Activated CD4-positive, alpha-beta T cell treated with anti-CD3 and anti-CD28 coated beads, Interleukin-2, amount 10 ng/mL, durations not matched to agents 24 days and 14 days (primary cell): ENCODE measurements at places on chromosomes 11 and 22.

DNA sequence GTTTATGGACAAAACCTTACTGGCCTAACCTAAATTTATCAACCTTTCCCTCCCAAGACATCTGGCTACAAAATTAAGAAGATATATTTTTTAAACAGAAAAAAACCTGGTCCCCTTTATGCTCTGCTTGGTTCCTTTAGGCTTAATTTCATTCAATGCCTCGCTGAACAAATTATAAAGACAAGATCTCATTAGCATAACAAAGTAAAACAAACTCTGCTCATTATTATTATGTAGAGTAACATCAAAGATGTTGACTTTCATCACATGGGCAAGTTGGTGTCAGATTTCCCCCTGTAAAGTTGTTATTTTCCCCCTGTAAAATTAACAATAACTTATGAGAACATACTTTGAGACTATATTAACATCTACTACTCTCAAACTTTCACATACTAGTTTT, 11.0 kb downstream of the RRAS2 start:
- DNase-seq = peak; percentile 1

DNA sequence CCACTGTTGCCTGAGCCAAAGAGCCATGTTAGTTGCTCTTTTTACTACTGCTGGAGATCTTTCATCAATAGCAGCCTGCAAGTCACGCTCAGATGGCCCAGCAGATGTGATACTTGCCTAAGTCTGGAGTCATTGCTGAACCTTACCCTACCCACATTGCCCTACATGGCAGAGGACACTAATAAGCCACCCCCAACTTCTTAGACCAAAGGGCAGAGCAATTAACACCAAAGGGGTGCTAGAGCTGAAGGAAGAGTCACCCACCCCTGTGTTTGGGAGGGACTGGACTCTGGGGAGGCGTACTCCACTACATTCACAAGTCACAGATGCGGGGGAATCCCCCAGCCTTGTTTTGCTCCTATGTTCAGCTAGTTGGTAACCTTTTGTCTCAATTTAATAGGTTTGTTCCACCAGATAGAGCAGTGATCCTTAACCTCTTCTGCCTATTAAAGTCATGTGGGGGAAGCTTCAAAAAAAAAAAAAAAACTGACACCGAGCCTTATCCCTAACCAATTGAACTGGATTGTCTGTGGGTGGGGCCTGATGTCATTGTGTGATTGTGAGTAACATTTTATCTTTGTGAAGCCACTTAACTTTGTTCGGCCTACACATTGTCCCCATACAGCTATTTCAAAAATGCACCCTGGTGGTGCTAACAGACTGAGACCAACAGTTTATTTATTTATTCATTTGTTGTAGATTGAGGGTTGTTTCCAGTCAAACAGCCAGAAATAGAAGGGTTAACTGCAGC, 13.1 kb downstream of the ADM start:
- no peak for DNase-seq

- peak; percentile 92 for DNase-seq
Observed at GRCh38 chr11:31958076-31958735, 132.7 kb upstream of the RCN1 start.

DNA sequence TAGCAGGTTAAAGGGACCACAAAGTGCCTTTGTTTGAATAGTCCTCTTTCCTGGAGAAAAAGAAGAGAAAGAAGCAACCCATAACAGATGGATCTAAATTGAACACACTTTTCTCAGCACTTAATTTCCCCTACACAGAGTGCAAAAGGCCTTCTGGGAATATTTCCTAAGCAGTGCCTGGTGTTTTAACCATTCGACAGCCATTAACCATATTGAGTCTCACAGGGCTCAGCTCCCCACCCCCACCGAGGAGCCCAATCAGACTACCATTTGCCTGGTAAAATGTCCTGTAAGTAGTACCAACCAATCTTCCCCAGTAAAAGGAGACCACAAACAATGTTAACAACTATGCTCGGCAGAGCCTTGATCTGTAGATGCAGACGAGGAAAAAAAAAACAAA, 40.7 kb upstream of the SLC6A5 start:
- no peak for DNase-seq

DNA sequence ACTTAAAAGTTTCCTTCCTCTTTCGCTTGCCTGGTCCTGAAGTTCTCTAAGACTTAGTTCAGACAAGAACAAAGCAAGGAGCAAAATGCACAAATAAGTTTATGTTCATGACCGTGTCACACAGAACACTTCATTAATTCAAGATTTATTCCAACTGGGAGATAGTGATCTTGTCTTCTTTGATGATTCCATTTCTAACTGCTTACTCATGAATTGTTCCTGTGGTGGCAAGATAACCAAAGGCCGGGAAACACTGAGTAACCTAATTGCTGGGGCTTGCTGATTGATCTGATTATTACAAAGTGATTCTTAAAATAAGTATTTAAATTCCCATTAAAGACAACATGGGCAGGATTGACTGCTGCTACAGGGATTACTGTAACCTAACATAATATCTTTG, 1462.9 kb upstream of the RAG2 start:
- no peak for DNase-seq

DNA sequence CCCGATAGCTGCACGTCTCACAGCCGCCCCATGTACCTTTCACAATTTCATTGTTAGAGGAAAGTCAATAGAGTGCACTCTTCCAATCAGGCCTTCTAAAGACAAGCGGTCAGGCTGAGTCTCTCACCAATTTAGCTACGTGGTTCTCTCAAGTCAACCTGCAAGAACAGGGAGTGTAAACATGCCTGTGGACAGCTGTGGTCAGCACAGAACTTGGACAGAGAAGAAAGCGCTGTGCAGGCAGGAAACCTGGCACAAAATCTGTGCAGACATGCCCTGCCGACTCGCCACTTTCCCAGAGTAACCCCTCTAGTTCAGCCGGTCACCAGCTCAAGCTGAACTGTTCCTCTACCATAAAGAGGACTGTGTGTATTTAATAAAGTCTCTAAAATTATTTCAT, 39.5 kb downstream of the CHKA start:
- DNase-seq = no peak

- no peak for DNase-seq
Observed at GRCh38 chr11:110481523-110481922, 51.8 kb downstream of the FDX1 start.

DNA sequence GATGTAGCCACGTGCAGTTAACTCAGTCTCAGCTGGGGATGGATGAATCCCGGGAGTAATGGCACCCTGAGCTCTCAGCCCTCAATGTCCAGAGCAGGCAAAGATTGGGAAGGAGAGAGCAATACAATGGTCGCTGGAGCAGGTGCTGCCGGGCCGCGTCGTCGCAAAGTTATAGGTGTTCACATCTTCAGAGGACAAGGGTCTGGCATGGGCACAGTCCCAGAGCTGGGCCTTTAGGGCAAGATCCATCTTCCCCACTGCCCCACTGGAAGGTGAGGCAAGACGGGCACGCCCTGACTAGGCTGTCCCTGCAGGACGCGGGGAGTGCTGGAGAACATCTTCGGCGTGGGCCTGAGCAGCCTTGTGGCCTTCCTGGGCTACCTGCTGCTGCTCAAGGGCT, 7.6 kb downstream of the PCNX3 start:
- no peak for DNase-seq

- no peak for DNase-seq
Observed at GRCh38 chr22:20591295-20591645, 83.9 kb downstream of the MED15 start.

- no peak for DNase-seq
Observed at GRCh38 chr22:31244046-31244942, 32.2 kb downstream of the LIMK2 start.

DNA sequence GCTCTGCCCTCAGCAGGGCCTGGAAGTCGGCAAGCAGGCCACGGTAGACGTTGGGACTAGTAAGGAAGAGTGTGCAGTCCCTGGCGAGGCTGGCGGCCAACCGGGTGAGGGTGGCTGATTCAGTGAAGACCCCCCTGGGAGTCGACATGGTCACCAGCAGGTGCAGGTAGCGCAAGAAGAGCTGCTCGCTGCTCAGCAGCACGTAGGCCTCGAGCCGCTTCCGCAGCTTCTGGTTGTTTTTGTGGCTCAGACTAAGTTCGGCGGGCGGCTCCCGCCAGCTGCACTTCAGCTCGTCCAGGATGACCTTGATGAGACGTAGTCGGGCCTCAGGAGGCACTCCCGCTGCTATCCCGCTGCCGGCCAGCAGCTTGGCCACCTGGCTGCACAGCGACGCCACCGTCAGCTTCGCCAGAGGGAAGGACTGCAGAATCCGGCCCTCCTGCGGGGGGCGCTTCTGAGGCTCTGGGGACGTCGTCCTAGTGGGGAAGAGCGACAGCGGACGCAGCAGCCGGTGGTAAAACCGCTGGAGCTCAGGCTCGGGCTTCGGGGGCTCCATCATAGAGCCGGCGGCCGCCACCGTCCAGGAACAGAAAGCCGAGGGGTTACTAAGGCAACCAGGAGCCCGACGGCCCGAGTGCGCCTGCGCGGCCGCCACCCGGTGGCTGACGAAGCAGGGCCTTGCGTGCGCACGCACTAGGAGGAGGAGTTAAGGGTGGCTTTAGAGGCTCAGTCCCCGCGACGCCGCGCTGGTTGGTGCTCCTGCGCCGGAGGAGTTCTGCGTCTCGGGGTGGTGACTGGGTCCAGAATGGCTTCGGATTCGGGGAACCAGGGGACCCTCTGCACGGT, at the start of the genes CCDC87 and CCS:
CCDC87 (minus strand) TSS at position 607 of the 846 bp plus-strand sequence; CDS start at position 559, 48 bp downstream.
CCS (plus strand) TSS at position 729 of the 846 bp plus-strand sequence; CDS start at position 806, 77 bp downstream.
- peak; percentile 99 for DNase-seq

DNA sequence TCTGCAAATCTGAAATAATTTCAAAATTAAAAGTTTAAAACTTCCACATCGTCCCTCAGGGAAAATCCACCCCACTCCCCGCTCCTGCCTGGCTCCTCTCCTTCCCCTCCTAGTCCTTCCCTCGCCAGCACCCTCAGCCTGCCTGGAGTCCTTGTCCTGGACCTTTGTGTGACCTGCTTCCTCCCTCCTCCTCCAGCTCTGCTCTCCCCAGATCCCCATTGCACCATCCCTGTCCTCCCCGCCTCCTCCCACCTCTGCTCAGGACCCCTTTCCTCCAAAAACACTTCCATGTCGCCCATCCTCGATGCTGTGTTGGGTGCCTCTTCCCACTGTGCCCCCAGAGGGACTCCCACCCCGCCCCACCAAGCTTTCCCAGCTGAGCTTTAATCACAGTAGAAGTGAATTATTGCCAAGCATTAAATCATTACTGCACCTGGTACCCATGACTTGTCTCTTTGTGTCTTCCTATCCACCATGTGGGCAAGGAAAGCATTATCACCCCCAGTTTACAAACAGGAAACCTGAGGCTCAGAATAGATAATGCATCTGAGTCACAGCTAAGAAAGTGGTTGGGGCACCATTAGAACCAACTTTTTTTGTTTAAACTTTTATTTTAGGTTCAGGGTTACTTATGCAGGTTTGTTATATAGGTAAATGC, 2.4 kb upstream of the ZP1 start:
- no peak for DNase-seq

GRCh38 chr11:129728581-129728980, 87.1 kb upstream of the TMEM45B start:
- DNase-seq = peak; percentile 44

DNA sequence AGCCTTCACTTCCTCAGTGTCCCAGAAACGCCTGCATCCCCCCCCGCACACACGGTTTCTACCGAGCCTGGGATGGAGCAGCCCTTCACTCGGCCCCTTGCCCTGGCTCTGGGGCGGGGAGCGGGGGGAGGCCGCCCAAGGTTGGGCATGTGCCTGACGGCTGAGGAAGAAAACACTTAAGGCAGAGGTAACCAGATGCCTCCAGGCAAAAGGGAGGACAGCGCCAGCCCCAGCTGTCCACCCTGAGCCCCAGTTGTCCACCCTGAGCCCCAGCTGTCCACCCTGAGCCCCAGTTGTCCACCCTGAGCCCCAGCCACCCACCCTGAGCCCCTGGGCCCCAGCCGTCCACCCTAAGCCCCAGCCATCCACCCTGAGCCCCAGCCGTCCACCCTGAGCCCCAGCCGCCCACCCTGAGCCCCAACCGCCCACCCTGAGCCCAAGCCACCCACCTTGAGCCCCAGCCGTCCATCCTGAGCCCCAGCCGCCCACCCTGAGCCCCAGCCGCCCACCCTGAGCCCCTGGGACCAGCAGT, 3.8 kb upstream of the TTLL8 start:
- no peak for DNase-seq

DNA sequence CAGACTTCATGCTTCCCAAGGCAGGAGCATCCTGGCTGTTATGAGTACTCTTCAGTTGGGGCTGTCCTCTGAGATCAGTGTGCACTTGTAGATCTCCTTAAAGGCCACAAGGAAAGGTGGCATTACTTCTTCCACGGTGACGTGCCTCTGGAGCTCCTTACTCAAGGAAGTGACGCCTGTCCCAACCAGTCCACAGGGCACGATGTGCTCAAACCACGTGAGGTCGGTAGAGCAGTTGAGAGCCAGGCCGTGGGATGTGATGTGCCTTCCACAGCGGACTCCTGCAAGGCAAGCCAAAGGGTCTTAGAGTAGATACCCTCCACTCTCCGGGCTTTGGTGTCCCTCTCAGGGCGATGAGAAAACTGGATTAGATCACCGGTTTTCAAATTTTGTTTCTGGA, 1.4 kb downstream of the LIPT2 start:
- DNase-seq = no peak

- no peak for DNase-seq
Observed at GRCh38 chr11:18726040-18726439, at the start of gene IGSF22. IGSF22 (minus strand) TSS chr11:18726188; CDS start chr11:18724236, 1,952 bp downstream.

DNA sequence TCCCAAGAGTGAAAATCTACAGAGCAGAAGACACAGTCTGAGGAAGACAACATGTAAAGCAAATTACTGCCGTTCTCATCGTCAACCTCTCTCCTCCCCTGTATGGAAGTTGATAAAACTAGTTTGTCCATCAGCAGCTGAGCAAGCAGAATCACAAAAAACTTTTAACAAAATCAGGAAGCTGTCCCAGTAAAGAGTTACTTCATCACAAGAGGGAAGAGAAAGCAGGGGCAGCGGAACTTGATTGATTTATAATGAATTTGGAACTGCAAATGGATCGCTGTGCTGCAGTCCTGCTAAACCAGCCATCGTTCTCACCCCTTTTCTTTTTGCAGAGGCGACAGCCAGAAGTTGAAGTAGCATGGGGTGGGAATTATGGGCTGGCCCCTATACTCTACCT, 13.7 kb upstream of the UCP3 start:
- no peak for DNase-seq

GRCh38 chr22:37643225-37643847, 3.9 kb downstream of the SH3BP1 start:
- peak; percentile 96 for DNase-seq

- no peak for DNase-seq
Observed at GRCh38 chr11:94751786-94752185, 16.4 kb upstream of the AMOTL1 start.

DNA sequence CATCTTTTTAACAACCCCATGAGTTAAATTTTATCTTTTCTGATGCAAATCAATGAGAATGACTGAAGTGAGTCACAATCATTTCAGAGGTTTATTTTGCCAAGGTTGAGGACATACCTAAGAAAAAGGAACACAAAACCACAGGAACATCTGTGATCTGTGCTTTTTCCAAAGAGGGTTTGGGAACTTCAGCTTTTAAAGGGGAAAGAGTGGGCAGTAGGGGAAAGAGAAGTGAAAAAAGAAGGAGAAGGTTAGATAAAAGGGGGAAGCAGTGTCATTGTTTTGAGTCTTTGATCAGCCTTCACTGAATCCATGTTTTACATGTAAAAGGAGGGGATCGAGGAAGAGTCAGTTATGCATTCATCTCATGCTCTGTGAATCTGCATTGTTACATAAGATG, 45.3 kb upstream of the SPON1 start:
- DNase-seq = no peak
